Stimulated activated CD8-positive, alpha-beta memory T cell treated with anti-CD3 and anti-CD28 coated beads, Interleukin-12 subunit alpha, Interleukin-12 subunit beta, amount 100 ng/mL, for 4 hours (primary cell): ENCODE measurements at places on chromosomes 7 and 10.

DNA sequence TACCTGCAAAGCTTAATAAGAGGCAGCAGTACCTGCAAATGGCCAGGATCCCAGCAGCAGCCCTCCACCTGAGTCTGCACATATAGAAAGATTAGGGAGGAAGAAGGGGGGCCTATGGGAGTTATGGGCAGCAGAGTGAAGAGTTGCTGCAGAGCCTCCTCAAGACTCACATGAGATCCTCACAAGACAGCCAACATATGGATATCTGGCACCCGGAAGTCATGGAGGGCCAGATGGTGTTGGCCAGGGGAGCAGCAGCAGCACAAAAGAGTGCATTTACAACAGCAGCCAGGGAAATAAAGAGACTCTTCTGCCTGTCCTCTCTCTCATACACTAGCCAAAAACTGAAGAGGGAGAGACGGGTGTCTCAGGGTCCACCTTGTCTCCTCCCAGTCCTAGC, 4.0 kb upstream of the TAS2R40 start:
- no peak for DNase-seq

DNA sequence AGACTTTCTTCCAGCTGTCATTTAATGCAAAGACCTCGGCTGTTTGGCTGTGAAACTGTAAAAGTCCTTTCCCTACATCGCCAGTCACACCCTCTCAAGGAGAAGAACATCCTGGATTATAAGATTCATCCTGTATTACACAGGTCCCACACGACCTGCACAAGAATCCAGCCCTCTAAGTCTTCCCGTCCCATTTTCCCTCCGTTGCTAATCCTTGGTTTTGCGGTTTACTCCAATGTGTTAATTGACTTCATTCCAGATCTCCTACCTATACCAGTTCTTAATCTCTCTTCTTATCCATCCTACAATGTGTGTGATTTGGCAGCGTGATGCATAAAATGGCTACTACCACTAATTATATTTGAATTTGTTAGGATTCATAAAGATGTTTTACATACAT, 110.4 kb downstream of the COL28A1 start:
- no peak for DNase-seq

DNA sequence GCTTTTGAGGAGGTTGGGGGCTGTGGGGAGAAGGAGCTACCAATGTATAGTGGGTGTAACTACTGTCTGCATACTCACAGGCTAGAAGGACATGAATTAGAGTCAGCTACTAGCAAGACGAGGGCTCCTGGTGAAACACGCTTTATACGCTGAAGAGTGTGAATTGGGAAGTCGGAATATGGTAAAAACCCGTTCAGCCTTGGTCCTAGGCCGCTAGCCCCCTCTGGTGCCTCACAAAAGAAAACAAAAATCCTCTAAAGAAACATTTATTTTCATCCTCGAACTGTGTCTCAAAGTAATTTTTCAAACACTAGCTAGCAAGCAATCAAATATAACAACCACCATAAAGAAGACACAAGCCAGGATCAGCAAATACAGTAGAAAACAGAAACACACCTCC, 338.1 kb upstream of the SEMA3C start:
- no peak for DNase-seq

DNA sequence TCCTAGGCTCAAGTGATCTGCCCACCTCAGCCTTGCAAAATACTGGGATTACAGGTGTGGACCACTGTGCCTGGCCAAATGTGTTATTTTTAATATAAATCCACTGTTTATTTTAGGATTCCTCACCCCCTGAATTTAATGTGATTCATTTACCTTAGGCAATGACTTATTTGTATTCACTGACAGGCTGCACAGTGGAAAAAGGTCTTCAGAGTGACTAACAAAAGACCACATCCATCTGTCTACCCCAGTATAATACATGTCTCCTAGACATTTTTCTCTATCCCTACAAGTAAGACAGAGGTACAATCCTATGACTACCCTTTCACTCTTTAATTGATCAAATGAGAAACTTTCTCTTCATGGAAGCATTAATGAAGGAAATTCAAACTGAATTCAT, 230.2 kb downstream of the AHR start:
- DNase-seq = no peak

DNA sequence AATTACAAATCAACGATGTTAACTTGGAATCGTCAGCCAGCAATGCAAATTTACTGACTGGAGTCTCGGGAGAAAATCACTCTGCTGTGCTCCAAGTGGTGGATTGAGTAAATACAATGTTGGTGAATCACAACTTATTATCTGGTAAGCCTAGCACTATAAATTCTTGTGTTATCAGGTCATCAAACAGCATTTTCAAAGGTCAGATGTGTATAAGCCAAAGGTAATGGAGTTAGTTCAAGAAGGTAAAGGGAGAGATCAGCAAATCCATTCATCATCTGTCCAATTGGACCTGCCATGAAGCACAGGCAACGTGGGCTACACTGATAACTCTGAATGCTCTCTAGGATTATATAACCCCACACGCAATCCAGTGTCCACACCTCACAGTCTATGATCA, 13.9 kb downstream of the CUBN start:
- no peak for DNase-seq

- DNase-seq = no peak
These were observed 99.0 kb downstream of the ADRA2A start for GRCh38 chr10:111175787-111176186.

DNA sequence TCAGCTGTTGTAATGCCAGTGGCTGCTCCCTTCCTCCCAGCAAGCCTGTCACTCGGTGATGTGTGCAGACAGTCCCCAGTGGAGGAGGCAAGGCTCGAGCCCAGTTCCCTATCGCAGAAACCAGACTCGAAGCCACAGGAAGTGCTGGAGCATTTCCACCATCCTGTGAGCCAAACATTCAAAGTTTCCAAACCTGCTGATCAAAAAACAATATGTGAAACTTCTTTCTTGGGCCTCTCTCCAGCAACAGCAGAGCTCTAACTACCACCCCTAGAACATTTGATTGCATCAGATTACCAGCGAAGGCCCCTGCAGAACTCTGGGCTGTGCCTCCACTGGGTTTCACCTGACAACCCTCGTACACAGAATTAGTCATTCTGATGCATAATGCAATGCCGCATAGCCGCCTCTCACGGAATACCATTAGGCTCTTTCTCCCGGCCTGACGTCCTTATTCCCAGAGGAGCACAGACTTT, 94.0 kb downstream of the ELMO1 start:
- DNase-seq = no peak

GRCh38 chr7:40299097-40299496, 164.3 kb downstream of the SUGCT start:
- no peak for DNase-seq

GRCh38 chr10:131694781-131695495, 205.9 kb upstream of the PPP2R2D start:
- DNase-seq = no peak

- no peak for DNase-seq
These were observed 262.0 kb upstream of the NRP1 start for GRCh38 chr10:33596422-33596821.

- DNase-seq = no peak
These were observed 304.5 kb upstream of the LRRN3 start for GRCh38 chr7:110786328-110786965.

DNA sequence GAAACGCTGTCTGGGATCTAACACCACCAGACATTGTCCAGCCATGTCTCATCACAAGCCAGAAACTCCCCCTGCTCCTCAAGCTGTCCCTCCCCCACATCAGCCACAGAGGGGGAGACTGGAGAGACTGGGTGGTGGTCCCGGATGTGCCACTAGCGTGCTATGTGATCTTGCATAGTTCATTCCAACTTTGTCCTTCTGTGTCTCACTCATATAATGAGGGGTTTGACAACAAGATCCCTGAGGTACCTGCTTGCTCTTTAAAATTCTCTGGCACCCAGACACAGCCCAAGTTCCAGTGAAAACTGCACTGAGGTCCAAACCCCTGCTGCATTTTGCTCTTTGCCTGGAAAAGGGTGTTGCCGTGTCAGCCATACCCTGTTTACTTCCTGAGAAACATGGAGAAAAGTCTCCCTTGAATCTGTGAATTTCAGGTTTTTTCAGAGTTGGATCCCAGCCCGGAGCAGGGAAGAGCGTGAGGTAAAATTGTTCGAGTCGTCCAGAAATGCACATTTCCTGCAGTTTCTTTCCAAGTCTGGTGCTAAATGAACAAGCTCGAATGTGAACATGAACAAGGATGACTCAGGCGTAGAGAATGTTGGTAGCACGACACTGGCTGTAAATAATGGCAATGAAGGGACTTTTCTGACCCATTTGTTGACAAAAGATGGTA, 156.6 kb downstream of the CCDC3 start:
- DNase-seq = no peak

- no peak for DNase-seq
These were observed 166.0 kb downstream of the SNX13 start for GRCh38 chr7:17774248-17774647.

DNA sequence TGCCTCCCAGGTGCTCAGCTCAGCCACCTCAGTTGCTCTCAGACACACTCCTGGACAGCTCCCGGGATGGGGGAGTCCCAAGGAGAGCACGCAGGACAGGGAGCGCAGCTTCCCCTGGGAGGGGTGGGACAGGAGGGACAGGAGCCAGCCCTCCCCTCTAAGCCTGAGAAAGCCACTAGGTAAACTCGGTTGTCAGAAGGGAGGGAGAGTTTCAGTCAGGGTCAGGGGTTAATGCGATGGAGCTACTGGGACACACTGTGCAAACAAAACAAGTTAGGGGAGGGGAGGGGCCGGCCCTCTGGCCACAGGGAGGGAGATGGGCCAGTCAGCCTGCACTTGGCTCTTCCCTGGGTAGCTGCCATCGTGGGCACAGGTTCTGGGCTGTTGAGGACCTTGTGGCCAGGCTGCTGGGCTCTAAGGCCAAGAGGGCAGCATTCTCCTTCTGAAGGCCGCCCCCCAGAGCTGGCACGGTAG, 31.1 kb downstream of the KAZALD1 start:
- DNase-seq = no peak

DNA sequence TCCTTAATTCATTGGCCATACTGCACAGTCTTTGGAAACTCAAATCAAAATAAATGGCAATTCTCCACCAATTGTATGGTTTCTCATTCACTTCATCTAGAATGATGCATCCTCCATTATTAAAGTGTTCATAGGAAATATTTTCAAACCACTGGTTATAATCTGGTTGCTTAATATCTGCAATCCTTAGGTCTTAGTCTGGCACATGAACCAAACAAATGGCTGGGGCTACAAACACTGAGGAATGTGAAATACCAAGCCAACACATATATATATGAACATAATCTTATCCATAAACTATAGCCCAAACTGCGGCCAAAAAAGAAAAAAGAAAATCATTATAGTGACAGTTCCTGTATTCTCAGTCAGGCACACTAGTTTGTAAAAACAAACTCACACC, 5.7 kb upstream of the MSS51 start:
- no peak for DNase-seq

GRCh38 chr7:103989200-103989784, at the start of gene RELN:
Gene RELN (minus strand): TSS chr7:103989658. CDS start chr7:103989356, 302 bp downstream.
- DNase-seq = no peak

GRCh38 chr10:75506930-75507329, 75.5 kb downstream of the LRMDA start:
- DNase-seq = no peak

DNA sequence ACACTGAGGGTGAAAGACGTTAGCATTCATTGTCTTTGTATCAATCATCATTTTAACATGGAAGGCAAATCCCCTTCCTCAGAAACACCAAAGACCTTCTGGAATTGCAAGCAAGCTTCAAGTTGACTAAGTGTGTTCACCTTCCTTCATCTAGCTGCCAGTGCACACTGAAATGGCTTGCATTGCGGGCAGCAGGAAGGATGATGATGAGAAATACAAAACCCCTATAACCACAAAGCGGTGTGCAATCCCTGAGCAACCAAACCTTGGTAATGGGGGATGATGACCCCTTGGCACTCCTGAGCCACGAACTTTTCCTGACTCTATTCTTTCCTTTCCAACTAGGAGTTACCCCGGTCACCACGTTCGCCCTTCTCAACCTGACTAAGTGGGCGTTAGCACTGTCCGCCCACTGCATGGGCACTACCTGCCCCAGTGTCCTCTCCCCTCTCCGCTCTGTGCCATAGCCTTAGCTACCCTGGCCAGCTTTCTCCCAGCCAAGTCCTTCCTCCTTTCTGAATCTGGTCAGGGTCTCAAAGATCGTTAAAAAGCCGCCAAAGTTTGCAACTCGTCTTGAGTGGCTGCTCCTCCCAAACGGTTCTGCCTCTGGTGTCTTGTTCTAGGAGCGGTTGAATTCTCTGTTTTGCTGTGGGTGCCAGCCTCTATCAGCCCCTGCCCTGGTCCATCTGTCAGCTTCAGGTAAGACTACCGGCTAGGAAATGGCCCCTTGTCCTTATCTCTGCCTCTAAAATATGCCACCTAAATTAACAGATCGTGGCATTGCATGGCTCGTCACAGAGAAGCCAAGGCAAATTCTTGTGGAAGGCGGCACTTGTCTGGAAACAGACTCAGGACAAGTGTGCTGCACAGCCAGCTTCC, 586 bp upstream of the AOC1 start:
- no peak for DNase-seq

DNA sequence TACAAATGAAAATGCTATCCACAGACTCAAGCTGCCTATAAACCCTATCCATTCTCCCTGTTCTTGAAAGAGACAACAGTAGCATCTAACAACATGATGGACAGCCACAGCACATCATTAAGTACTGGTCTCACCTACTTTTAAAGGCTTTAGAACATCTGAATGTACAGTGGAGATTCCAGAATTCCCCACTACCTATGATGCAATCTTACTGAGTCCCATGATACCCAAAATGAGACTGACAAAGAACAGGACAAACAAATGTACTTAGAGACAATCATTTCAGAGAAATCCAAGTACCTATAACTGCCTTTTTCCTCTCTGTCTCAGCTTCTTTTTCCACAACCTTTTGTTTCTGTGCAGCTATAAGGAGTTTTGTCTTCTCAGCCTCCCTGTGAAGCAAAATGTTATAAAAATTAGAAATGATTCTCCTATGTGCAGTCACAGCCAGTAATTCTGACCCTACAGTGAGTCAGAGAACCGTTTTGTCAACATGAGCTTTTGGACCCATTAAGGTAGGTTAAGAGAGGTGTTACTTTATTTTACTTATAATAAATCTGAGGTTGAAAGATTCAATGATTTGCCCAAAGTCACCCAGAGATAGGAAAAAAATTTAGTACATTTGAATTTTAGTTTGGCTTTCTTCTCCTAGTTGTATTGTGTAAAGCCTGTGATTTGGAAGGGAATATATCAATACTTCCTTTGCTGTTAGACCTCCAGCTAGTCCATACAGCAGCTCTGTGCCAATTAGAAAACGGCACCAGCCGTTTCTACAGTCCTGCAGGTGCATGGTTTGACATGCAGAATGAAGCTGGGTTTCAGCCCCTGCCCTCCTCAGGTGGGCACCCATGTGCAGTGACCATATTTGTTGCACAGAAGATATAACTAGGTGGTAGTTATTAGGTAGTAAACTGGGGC, 21.9 kb downstream of the ERLIN1 start:
- DNase-seq = no peak
